ENCODE measurements at places on chromosomes 6 and 20. TPM values are rescaled to one million over a fixed set of nuclear protein-coding genes. Genes with fewer than 3 reads are reported as not detected.

The EEF1E1 gene
- total RNA-seq, result 35.1 TPM

The TNF gene
- total RNA-seq, result under 0.01 TPM

The RALGAPB gene
- total RNA-seq, result 40.9 TPM

The POLR3F gene
- total RNA-seq, result 16.5 TPM

The MATN4 gene
- not detected for total RNA-seq

The TMEM244 gene
- 1.3 TPM for total RNA-seq

The LTV1 gene
- 21.0 TPM for total RNA-seq

The OR2H2 gene
- total RNA-seq, result not detected

The NRSN2 gene
- total RNA-seq, result 33.5 TPM

The MAPK14 gene
- total RNA-seq, result 57.1 TPM

Measured in placental pericyte (primary cell).